ENCODE measurements at places on chromosomes 2 and 18.

- no peak for DNase-seq
Measured at GRCh38 chr2:213007290-213007838, 144.0 kb downstream of the IKZF2 start.

- DNase-seq: no peak
Measured at GRCh38 chr2:35462226-35462998, 893.2 kb upstream of the CRIM1 start.

DNA sequence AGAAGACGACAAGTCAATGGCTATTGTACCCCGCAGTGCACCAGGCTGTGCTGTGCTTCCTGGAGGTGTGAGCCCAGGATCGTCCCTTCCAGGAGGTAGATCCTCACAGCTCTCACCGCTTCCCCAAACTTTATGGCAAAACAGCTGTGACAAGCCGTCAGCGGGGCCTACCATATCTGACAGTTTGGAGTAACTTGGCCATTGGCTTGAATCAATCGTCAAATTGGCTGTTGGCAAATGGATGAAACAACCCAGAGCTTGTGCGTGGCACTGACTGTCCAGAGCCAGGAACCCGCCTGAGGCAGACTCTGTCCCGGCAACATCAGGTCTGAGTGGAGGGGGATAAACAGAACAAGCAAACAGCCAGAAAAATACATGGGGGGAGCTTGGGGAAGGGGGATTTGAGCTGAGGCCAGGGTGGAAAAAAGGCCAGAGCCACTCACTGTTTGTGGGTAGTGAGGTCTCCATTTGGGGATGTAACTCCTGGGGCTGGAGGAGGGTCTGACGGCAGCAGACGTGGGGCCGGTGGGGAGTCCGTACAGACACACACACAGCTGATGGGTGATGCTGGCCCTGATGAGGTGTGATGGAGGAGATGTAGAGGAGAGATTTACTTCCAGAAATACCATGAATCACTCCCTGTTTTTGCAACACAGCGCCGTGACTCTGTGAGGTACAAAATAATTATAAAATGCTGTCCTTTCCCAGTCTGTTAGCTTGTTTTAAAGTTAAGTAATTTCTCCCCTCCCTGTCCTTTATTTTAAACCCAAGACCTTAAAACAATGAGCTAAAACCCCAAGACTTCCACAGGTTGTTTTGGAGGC, 174.8 kb downstream of the TWIST2 start:
- DNase-seq: no peak

DNA sequence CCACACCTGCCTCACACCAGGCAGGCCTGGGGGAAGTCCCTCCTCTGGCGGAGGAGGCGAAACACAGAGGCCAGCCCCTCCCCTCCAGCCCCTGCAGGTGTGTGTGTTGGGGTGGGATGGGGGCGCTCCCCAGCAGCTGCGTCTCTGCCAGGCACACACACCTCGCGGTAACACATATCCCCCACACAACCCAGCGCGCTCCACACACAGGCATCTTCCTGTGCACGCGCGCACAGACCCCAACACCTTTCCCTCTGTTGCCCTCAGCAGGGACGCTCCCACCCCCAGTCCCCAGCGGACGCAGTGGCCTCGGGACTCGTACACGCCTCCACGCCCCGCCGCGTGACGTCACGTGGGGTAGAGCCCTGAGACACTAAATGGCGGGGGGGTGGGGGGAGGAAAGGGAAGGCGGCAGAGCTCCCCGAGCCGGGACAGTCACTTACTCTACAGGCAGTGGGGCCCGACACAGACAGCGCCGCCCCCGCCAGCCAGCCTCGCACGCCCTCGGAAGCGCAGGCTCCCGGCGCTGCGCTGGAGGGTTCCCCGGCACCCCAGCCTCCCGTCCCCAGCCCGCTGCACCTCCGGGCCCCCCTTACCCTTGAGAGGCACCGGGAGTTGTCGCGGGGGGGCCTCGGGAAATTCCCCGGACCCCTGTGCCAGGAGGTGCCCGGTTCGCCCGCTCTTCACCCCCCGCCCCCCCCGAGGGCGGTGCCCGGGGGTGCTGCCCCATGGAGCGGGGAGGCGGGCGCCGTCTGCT, at the start of gene WNT10A:
Gene WNT10A (plus strand): TSS at position 751 of the 757 bp plus-strand sequence. CDS start 144 bp downstream, outside the sequence.
- DNase-seq: peak; percentile 70

DNA sequence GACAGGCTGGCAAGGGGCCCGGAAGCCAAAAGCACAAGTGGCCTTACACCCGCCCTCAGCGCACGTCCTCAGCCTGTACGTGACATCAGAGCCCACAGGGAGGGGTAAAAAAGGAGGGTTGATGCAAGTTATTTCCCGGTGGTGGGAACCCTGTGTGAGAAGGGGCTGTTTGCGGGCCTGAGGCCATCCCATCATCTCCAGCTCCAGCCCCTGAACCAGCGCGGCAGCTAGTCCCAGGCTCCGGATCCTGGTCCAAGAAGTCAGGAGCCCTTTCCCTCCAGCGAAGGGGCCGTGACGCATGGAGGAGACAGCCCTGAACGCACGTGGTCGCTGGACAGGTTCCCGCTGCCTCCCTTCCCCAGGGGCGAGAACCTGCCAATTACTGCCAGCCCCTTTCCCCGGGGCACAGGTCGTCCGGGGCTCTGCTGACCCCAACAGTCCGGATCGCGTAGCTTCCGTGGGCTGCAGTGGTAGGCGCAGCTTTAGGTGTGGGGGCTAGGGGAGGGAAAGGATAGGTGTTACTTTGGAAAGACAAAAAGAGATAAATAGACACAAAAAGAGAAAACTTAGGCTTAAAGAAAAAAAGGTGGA, 1.3 kb upstream of the LRP2 start:
- DNase-seq: peak; percentile 43

DNA sequence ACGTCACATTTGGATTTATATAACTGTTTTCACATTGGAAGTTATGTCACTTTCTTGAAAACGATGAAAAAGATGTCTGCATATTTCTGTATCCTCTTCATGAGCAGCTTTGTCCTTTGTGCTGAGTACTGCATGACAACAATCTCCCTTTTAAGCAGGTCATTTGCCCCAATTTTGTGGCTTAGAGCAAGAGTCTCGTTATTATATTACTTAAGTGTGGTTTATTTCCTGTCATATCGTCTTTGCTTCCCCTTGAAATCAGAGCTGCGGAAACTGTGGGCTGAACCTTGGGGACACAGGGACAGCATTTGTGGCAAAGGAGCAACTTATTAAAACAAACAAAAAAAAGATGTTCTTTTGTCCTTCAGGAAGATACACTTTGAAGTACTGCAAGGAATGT, 254.0 kb upstream of the DSEL start:
- no peak for DNase-seq

DNA sequence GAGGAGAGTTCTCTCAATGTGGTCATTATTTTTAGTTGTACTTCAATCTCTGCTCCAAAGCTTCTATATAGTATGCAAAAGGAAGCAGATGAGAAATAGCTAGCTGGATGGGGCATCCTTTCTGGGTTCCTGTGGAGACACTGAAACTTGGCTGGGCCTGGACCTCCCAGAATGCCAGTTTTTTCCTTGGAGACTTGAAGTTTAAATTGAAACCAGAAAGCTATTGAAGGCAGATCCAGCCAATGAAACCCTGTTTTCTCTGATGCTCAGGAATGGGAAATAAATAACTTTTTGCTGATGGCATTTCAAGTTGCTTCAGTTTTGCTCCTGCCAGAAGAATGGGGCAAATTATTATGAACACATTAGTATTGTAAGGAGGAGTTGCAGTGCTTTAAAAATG, 2.9 kb downstream of the SETBP1 start:
- DNase-seq: no peak

All from stimulated activated CD4-positive, alpha-beta T cell treated with anti-CD3 and anti-CD28 coated beads, Interleukin-4, amount 100 ng/mL, for 4 hours (primary cell).